HCT116 (cell line): ENCODE measurements at places on chromosomes 13 and 19.

DNA sequence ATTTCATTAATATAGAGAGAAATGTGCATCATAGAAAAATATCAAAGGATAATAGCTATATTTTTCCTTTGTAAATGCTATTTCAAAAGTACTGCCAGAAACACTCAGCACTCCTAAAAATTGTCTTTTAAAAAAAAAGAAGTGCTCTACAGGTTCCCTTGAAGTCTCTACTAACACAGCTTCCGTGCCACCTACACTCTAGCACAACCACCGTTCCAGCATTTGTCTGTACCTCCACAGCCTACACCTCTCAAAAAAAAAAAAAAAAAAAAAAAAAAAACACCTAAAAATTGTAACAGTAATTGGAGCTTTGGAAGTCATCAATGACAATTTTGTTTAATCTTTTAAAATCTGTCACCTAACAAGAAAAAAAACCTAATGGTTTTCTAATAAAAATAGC, 485.6 kb downstream of the MYO16 start:
- H3K27ac ChIP-seq, result no peak overlapping the region
- H3K27me3 ChIP-seq, result no peaks in the 10 kb centered on the region
- H3K36me3 ChIP-seq, result no peaks in the 10 kb centered on the region
- DNase-seq, result no peak
- H3K4me1 ChIP-seq, result no peaks in the 10 kb centered on the region

- H3K27me3 ChIP-seq, result no peaks in the 10 kb centered on the region
- no peak for DNase-seq
- peak overlapping the region; percentile 46; the same call in 1 of the 2 replicates for H3K27ac ChIP-seq
- peaks cover 45% of the 10 kb centered on the region; the same call in 1 of the 2 replicates for H3K36me3 ChIP-seq
- H3K4me3 ChIP-seq, result no peak overlapping the region
These were observed 22.1 kb downstream of the COLGALT1 start for GRCh38 chr19:17577457-17578097.

DNA sequence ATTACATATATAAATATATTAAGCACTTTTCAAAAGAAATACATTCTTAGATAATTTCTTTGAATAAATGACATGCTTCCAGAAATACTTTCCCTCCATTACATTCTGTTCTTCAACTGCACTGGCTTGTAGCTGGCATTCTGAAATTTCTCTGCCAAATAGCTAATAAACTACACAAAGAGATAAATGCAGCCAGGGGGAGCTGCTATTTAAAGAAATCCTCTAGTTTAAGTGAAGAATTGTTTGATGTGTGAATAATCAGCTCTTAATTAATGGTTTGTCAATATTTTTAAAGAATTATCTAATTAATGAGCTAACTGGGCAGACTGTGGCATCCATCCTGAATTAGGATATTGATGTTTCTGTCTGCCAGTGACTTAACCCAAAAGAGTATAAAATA, 30.7 kb downstream of the SLC7A1 start:
- no peaks in the 10 kb centered on the region for H3K4me1 ChIP-seq
- H3K27ac ChIP-seq, result no peak overlapping the region
- no peaks in the 10 kb centered on the region; the same call in 1 of the 2 replicates for H3K36me3 ChIP-seq

DNA sequence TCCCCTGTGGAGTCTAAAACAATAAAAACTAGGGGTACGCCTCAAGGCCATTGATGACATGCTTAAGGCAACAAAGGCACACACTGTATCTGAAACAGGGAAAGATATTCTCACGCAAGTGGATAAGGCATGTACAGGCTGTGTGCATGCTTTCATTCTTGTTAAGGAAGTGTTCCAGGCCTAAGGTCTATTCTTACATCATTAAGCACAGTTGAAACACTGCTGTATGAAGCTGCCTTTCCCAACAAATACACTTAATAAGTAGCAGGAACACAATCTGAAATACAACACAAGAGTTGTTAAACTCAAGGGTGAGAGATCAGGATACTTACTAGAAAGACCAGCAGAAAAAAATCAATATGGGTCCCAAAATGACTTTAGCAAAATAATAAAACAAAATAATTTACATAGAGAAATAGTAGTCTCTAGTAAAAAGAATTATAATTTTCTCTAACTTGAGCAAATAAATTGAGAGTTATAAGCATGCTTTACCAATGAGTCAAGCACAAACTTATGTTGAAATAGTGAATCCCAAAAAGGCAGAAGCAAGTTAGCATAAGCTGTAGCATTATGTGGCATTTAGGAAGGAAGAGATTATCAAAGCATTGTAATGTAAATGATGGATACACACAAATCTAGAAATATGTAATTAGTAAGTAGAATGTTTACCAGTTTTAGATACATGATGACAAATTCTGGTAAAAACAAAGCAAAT, 796.9 kb downstream of the SLITRK1 start:
- H3K27me3 ChIP-seq, result no peaks in the 10 kb centered on the region
- no peak for DNase-seq
- H3K27ac ChIP-seq, result no peak overlapping the region

DNA sequence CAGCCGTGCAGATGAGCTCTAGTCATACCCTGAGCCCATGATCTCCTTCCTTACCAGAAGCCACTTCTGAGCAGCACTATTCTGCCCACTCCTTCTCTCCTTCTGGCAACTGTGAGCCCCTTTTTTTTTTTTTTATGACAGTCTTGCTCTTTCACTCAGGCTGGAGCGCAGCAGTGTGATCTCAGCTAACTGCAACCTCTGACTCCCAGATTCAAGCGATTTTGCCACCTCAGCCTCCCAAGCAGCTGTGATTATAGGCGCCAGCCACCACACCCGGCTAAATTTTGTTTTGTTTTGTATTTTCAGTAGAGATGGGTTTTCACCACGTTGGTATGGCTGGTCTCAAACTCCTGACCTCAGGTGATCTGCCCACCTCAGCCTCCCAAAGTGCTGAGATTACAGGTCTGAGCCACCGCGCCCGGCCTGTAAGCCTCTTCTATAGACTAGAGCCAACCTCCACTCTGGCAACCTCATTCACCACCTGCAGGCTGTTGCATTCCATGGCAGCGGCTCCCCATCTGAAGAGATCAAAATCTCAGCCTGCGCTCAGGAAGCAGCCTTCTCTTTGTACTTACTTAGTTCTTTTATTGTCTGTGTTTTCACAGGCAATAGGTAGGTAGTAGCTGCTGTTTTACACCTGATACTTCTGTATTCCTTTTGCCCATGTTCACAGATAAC, 34.8 kb upstream of the NDFIP2 start:
- no peaks in the 10 kb centered on the region for H3K4me1 ChIP-seq
- DNase-seq, result no peak
- no peaks in the 10 kb centered on the region for H3K36me3 ChIP-seq
- no peak overlapping the region for H3K27ac ChIP-seq

- H3K4me3 ChIP-seq, result no peak overlapping the region
- no peak overlapping the region for H3K27ac ChIP-seq
- no peaks in the 10 kb centered on the region for H3K27me3 ChIP-seq
- no peaks in the 10 kb centered on the region for H3K36me3 ChIP-seq
These were observed 74.7 kb downstream of the SPACA7 start for GRCh38 chr13:112450904-112451240.

- peak overlapping the region; percentile 25; the same call in 1 of the 2 replicates for H3K27ac ChIP-seq
- DNase-seq, result peak; percentile 24
- H3K4me3 ChIP-seq, result no peak overlapping the region
These were observed 14.8 kb downstream of the OPA3 start for GRCh38 chr19:45569619-45570421.
